ENCODE measurements at places on chromosomes 4 and X.

GRCh38 chr4:108001540-108002135 is 11.9 kb downstream of the HADH start:
- no peak for DNase-seq

DNA sequence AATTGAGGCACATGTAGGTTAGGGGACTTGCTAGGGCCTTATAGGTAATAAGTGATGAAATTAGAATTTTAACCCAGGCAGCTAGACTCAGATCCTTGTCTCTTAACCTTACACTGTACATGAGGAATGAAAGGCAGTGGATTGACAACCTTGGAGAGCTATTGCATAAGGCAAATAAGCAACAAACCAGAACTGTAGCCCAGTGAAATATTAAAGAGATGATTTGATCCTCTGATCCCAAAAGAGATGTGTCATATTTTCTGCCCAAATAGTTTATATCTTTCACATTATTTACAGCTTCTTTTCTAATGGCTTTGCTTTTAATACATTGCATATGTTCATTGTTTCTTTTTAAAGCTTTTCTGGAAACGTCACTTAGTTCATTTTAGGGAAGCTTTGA is 252.6 kb downstream of the ANK2 start:
- DNase-seq = no peak

GRCh38 chr4:158200214-158200613 is 10.1 kb upstream of the TMEM144 start:
- DNase-seq = no peak

GRCh38 chrX:1491851-1492349 is 39.2 kb upstream of the ASMTL start:
- DNase-seq = no peak

DNA sequence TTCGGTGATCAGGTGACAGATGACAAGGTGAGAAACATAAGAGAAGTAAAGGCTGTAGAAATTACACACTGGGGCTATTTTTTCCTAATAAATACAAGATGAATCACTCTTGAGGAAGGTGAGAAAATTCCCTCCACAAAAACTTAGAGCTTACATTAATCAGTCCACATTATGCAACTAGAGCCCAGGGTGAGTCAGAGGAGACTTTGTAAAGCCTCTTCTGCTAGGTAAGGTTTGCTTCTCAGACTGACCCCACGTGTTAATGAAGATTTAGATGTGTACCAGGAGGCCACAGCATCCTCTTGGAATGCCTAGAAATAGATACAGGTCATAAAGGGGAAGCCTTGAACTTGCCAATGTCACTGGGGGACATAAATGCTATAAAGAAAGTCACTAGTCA is 396.0 kb upstream of the SMIM31 start:
- no peak for DNase-seq

DNA sequence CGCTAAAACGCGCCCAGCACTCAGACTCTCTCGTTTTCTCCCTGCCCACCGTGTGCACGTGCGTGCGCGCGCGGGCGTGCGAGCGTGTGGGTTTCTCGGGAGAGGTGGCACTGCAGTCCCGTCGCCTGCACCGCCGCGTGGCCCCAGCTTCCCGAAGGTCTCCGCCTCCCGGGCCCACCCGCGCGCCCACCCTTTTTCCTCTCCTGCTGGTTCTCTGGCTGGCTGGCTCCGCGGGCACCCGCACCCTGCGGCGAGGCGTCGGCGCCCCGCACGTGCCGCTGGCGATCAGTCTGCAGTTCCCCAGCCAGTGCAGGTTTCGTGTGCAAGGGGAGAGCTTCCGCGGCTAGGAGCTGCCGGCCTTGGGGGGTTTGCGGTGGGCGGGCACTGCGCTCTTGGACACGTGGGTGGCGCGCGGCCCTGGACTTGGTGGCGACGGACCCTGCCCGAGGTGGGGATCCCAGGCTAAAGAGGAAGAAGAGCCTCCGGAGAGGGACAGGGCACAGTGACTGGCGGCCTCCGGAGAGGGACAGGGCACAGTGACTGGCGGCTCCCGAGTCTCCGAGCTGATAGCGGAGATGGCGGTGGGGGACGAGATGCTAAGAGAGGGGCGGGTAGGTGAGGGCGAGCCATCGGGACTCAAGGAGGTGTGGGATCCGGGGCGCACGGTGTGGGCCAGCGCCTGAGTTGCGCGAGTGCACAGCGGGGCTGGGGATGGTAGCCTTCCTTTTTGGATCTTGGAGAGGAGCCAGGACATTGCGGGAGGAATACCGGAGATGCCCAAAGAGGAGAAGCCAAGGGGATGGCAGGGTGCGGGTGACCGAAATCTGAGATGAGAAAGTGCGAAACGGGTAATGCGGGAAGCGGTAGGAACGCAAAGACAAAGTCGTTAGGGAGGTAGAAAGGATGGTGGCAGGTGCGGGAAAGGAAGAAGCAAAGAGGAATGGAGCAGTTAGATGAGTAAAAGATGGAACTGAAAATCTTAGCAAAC is at the start of gene FAM184B:
Gene FAM184B, minus strand, starts transcription at position 322 of the 988 bp plus-strand sequence. CDS start 322 bp downstream, outside the sequence.
- DNase-seq = no peak

DNA sequence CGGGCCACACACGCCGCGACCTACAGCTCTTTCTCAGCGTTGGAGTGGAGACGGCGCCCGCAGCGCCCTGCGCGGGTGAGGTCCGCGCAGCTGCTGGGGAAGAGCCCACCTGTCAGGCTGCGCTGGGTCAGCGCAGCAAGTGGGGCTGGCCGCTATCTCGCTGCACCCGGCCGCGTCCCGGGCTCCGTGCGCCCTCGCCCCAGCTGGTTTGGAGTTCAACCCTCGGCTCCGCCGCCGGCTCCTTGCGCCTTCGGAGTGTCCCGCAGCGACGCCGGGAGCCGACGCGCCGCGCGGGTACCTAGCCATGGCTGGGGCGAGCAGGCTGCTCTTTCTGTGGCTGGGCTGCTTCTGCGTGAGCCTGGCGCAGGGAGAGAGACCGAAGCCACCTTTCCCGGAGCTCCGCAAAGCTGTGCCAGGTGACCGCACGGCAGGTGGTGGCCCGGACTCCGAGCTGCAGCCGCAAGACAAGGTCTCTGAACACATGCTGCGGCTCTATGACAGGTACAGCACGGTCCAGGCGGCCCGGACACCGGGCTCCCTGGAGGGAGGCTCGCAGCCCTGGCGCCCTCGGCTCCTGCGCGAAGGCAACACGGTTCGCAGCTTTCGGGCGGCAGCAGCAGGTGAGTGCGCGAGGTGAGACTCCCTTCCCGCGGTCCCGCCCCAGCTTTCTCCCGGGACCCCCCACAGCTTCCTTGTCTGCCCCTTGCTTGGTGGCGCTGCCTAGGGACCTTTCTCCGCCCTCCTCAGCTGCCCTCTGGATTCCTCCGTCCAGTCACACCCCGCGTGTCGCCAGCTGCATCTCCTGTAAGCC is 678 bp downstream of the BMP3 start:
- DNase-seq = no peak

GRCh38 chr4:183554878-183555585 is 50.2 kb downstream of the ING2 start:
- DNase-seq = no peak

GRCh38 chr4:78634011-78634664 is 82.6 kb downstream of the ANXA3 start:
- no peak for DNase-seq

- DNase-seq = no peak
These were observed at the start of gene TBC1D1 for GRCh38 chr4:37890801-37891259. TBC1D1 (plus strand) TSS chr4:37891084; CDS start chr4:37902096, 11,012 bp downstream.

DNA sequence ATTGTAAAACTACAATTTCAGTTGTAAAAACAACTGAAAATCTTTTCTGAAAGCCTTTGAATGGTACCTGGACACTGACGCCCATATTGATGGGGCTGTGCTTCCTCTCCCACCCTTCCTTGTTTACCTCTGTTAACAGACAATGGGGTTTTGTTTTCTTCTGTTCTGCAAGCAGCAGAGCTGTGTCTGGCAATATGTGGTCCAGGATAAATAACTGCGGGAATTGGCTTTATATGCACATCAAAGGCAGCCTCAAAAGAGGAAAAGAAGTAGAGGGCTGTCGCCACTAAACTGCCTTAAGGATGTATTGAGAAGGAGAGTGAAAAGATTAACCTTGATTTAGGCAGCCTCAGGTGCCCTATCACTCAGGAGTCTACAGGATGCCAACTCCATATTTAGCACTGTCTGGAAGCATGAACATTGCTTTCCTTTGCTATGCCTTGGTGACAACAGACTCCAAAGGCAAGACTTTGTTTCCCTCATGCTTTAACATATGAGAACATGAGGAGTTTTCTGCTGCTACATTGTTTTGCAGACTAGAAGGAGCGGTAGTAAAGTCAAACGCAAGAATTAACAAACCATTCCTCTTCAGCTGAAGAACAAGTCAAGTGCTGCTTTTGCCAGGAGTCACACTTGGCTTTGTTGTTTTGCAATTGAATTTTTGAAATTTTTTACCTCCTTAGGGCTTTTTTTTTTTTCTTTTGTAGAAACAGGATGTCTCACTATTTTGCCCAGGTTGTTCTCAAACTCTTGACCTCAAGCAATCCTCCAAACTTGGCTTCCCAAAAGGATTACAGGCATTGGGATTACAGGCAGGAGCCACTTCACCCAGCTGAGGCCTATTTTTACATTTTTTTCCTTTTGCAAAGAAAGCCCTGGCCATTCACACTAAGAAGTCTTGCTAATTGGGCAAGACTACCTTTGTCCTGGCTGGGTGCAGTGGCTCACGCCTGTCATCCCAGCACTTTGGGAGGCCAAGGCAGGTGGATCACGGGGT is 3.0 kb downstream of the IL21 start:
- no peak for DNase-seq

- DNase-seq = no peak
These were observed 66.3 kb downstream of the ABLIM2 start for GRCh38 chr4:8092282-8092681.

GRCh38 chr4:187108845-187109244 is 385.2 kb upstream of the FAT1 start:
- no peak for DNase-seq

- no peak for DNase-seq
These were observed 6.8 kb upstream of the DUSP9 start for GRCh38 chrX:153640045-153640686.

DNA sequence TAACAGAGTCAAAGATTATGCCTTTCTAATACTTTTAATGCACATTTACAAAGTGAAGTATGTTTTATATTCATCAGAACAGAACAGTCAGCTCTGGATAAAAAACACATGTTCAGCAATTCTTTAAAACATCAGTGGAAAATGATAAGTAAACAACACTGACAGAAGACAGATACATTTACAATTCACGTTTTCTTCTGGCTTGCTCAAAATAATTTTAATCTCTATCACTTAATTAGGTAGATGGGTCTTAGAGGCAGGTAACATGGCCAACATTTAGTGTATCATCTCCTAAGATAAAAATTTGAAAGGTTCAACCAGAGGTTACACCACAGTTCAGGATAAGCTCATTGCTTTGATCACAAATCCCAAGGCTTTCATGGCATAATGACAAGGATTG is 156.8 kb upstream of the MAB21L2 start:
- no peak for DNase-seq

GRCh38 chrX:47143894-47144625 is 442 bp downstream of the NDUFB11 start:
- DNase-seq = no peak

DNA sequence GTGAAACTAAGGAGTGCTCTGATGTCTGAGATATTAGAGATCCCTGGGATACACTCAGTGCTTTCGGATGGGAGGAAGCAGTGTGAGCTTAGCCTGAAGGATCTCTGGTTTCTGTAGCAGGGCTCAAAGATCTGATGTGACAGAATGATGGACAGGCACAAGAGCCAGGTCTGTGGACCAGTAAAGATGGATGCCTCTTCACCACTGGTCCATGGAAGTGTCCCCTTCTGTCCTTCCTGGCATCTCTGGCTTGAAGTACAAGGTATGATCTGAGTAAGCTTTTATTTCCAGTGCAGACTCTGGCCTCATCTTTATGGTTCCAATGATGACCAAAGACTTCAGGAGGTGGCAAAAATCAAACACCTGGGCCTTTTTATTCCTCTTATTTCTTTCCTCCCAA is 88.1 kb downstream of the TBC1D9 start:
- DNase-seq = no peak

- no peak for DNase-seq
These were observed 212.2 kb downstream of the PPP1R2C start for GRCh38 chrX:42565739-42566138.

DNA sequence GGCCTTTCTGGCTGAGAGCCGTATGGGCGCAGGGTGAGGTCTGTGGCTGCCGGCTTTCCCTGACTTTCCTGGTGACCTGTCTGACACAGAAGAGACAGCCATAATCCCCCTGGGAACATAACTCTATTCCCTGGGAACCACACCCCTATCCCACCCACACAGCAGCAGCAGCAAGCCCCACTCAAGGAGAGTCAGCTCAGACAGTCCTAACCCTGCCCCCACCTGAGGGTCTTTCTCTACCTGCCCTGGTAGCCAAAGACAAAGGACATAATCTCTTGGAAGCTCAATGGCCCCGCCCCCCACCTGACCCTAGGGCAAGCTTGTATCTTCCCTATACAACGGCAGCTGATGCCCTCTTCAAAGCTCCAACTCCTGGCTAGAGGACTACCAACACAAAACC is 74.6 kb downstream of the PABPC4L start:
- no peak for DNase-seq

- DNase-seq = no peak
These were observed 7.3 kb downstream of the PPP1R3F start for GRCh38 chrX:49276671-49277534.

DNA sequence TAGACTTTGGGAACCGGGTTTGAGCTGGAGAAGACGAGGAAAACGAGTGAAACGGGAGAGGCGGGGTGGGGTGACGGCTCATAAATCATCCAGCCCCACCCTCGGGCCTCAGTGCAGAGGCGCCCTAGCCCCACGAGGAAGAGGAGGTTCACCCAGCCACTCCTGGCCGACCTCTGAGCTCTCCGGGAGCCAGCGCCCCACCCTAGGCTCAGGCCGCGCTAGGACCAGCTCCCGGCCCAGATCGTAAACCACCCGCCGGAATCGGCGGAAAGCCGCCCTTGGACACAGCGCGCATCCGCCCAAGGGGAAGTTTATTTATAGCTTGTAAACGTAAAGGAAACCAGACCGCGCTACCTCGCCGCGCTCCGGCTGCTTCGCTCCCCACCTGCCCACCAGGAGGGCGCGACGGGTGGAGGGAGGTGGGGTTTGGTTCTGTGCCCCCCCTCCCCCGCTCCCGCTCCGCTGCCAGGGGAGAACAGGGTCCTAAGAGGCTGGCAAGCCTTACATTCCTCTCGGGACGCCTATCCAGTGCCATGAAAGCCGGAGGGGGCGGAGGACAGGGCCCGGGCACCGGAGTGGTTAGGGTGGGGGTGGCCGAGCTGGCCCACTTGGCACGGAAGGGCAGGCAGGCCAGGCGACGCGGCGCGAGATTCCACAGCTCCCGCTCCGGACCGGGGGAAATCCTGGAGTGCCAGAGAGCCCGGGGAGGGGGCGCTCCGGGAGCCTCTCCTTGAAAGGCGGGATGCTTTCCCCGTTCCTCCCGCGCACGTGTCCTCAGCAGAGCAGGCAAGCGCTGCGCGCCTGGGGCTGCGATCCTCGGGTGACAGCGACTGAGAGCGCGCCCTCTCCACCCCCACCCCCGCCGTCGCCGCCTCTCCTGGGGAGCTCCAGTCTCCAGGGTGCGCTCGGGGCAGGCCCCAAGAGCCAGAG is 84.2 kb downstream of the BCOR start:
- DNase-seq = no peak

DNA sequence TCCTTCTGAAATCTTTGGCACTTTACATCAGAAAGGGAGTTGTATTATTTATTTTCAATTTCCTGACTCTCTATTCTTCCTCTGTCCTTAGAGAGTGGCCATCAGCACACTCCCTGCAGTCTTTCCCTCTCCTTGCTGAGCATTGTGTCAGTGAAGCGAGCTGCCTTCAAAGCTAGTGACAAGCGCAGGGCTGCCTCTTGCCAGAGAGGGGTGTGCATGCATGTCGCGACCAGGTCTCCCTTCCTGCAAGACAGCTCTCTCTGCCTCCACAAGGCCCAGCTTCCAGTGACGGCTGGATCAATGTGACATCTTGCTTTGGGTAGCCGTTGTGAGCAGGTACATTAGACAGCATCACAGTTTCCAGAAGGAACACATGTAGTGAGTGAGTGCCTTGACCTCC is 810.9 kb upstream of the TENM3 start:
- DNase-seq = no peak
